ENCODE measurements at places on chromosomes 4 and X.

GRCh38 chrX:39897741-39898097 is 200.0 kb downstream of the BCOR start:
- no peak for DNase-seq

GRCh38 chr4:123705419-123705818 is 308.8 kb downstream of the SPRY1 start:
- no peak for DNase-seq

DNA sequence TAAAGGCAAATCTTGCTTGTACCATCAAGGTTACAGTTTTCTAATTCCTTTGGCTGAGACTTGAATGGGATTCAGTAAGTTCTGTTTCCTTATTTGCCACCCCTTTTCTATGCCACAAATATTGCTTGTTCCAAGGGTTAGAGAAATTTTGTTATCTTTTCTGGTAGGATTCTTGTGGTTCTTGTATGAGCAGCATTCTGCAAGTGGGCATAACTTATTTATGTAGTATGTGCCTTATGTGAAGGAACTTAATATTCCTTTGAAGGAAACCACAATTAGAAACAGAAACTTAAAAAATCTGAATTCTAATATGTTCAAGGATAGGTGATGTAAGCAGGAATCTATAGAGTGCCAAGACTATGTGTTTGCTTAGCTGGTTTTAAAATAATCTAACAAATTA is 53.1 kb upstream of the TSPAN5 start:
- no peak for DNase-seq

GRCh38 chr4:138138774-138139173 is 103.4 kb downstream of the SLC7A11 start:
- no peak for DNase-seq

GRCh38 chr4:149409146-149409545 is 406.5 kb downstream of the IQCM start:
- no peak for DNase-seq

DNA sequence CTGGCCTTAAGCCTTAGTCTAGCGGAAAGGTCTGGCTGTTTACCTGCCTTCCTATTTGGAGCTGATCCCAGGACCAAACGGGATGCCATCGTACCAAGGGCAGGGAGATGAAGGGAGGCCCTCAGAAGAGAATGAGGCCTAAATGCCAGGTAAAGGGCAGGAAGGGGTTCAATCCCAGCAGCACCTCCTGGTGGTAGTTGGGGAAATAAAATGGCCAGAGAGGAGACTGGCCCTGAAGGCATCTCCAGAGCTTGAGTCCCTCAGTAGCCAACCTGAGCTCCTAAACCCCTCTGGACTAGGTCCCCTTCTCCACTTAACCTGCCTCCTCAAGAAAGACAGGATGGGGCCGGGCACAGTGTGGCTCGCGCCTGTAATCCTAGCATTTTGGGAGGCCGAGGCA is 53.7 kb downstream of the KDM5C start:
- no peak for DNase-seq

- no peak for DNase-seq
Measured at GRCh38 chr4:90189178-90189577, 62.0 kb downstream of the CCSER1 start.

GRCh38 chrX:21863241-21863640 is 7.5 kb downstream of the YY2 start:
- no peak for DNase-seq

DNA sequence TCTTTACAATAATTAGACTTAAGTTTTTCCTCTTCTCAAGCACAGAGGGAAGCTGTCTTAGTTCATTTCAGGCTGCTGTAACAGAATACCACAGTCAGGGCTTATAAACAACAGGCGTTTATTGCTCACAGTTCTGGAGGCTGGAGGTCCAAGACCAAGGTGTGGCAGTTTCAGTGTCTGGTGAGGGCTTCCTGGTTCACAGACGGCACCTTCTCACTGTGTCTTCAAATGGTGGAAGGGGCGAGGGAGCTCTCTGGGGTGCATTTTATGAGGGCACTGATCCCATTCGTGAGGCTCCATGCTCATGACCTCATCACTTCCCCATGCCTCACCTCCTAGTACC is 115.7 kb upstream of the MXRA5 start:
- no peak for DNase-seq

- no peak for DNase-seq
Measured at GRCh38 chr4:125359363-125359762, 44.6 kb downstream of the FAT4 start.

GRCh38 chrX:150958177-150958576 is 25.0 kb upstream of the HMGB3 start:
- DNase-seq: no peak

DNA sequence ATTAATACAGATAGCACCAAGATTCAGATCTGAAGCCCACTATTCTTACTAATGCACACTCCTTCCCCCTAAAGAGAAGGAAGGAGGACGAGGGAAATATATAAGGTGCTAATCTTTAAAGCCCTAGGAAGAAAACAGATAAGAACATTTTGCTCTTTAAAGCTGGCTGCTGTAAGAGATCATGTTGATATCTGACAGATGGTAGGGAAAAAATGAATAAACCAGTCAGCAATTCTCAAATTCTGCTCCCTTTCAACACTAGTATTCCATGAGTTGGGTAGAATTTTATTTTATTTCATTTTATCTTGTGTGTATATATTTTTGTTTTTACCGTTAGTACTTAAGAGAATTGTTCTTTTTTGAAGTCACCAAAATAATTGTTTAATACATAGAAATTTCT is 19.2 kb downstream of the OTC start:
- no peak for DNase-seq

- no peak for DNase-seq
Measured at GRCh38 chr4:88075336-88075735, 67.9 kb downstream of the PKD2 start.

DNA sequence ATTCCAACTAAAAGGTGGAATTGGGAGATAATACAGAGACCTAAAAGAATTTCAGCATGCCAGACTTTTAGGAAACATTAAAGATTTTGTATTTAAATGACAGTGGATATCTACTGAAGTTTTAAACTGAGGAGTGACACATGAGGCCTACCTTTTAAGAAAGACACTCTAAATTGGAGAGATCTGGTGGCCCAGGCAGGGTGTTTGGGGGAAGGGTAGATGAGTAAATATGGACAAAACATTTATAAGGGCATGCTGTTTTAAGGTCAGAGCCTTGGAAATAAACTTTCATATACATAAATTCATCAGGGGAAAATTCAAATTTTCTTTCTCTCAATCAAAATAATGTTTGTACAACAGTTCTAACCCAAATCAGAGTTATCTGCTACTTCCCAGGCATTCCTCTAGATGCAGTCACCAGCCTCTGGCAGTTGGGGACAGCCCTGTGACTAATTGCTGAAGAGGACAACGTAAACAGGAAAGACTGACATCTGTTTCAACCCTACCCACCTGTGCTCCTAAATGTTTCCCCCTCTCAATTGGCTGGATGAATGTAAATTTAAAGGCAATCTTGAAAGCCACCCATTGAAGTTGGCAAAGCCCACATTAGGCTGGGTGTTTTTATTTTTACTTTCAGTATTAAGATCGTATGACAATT is 1646.9 kb upstream of the ADGRL3 start:
- DNase-seq: no peak

DNA sequence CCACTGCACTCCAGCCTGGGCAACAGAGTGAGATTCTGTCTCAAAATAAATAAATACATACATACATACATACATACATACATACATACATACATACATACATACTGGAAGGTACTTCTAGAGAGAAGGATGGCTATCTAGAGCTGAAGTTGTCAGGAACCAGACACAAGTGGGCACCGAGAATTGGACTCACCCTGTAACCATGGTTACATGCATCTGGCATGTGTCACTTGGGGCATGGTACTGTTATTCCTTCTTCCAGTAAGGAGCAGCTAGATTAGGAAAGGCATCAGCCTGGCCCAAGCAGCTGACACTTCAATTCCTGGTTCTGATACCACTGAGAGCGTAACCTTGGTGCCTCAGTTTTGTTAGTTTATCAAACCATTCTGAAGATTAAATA is 127.1 kb downstream of the SH3KBP1 start:
- DNase-seq: no peak

DNA sequence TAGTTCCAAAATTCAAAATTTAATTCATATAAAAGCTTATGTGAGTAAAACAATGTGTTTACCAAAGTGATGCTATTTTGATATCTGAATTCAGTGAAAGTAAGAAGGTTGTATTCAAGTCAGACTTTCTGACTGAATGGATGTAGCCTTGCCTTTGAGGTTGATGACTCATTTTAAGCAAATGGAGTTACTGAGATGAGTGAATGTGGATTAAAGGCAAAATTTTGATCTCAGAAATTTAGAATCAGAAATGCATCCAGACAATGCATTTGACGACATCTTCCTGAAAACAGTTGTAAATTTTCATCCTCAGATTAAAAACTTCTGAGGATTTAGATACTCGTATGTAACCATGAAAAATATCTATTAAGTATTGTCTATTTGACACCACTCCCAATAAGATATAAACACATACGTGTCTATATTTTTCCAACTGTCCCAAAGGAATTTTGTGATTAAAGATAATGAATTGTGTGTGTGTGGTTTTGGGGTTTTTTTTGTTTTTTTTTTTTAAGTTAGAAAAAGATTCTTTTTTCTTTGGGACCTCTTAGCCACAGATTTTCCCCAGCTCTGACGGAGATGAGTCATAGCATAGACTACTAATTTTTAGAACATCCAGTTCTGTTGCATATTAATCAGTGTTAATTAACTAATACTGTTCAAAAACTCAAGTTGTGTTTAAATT is 34.4 kb downstream of the NFKB1 start:
- no peak for DNase-seq

GRCh38 chrX:3940000-3940610 is 226.7 kb upstream of the PRKX start:
- DNase-seq: no peak

DNA sequence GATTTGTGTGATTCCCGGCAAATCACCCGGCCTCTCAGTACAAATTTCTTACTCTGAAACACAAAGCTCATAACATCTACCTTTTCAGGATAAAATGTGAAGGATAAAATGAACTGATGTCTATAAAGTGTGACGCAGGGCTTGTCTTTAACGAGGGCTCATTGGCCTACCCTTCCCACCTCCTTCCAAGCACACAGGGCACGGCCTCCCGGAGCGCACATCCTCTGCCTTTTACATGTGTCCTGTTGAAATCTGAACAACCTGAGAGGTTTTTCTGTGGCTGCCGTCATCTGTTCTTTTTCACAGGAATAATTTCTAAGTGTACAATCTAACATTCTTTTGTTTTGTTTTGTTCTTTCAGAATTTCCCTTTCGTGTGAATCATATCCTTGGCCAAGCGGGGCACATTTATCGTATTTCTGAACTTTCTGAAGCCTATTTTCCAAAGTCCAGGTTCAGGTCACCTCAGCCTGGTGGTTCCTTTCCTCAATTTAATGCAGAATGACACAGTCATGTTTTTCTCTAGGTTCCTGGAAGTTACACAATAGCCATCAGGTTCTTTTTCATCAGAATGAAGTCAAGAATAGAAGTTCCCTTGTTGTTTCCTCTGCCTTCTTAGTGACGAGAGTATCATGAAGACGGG is 53.1 kb upstream of the SPRY1 start:
- DNase-seq: no peak

- no peak for DNase-seq
Measured at GRCh38 chr4:69147334-69147733, 51.1 kb downstream of the UGT2B7 start.

- DNase-seq: no peak
Measured at GRCh38 chr4:180398564-180398963, 1844.6 kb upstream of the TENM3 start.

Measured in immature natural killer cell (primary cell).